ENCODE measurements at places on chromosomes 3 and 15. TPM values are rescaled to one million over a fixed set of nuclear protein-coding genes. Genes with fewer than 3 reads are reported as not detected.

PP2D1 gene
- not detected for total RNA-seq

FETUB gene
- total RNA-seq = 49.9 TPM

SERINC4 gene
- 0.18 TPM for total RNA-seq

NECTIN3 gene
- total RNA-seq = 25.2 TPM

PCLAF gene
- 3.1 TPM for total RNA-seq

FANCD2OS gene
- not detected for total RNA-seq

METTL6 gene
- total RNA-seq = 4.7 TPM

IL16 gene
- total RNA-seq = 2.1 TPM

SNTN gene
- not detected for total RNA-seq

DUOXA1 gene
- not detected for total RNA-seq

CHL1 gene
- 0.45 TPM for total RNA-seq

EPHB1 gene
- total RNA-seq = 8.1 TPM

SLC2A2 gene
- 351 TPM for total RNA-seq

FOXL2 gene
- total RNA-seq = 0.10 TPM

ADCY5 gene
- total RNA-seq = 3.8 TPM

CRYGS gene
- 2.6 TPM for total RNA-seq

RAD51 gene
- total RNA-seq = 0.38 TPM

ITIH1 gene
- 1,331 TPM for total RNA-seq

VILL gene
- 0.48 TPM for total RNA-seq

CLDN18 gene
- total RNA-seq = 0.23 TPM

POLR2M gene
- 21.3 TPM for total RNA-seq

MANF gene
- 80.9 TPM for total RNA-seq

MASP1 gene
- 93.7 TPM for total RNA-seq

GOLGA8T gene
- 0.30 TPM for total RNA-seq

FRMD5 gene
- total RNA-seq = not detected

ZNF710 gene
- 6.7 TPM for total RNA-seq

FEZF2 gene
- total RNA-seq = not detected

CYP1A1 gene
- total RNA-seq = 1.6 TPM

RTP3 gene
- 28.6 TPM for total RNA-seq

ROPN1B gene
- 0.60 TPM for total RNA-seq

GOLGA6B gene
- total RNA-seq = 1.4 TPM

ZWILCH gene
- 3.3 TPM for total RNA-seq

MESP2 gene
- 0.15 TPM for total RNA-seq

ACAN gene
- total RNA-seq = not detected

GOLGA8S gene
- 0.35 TPM for total RNA-seq

ABHD6 gene
- total RNA-seq = 56.2 TPM

C3orf85 gene
- total RNA-seq = 11.4 TPM

GPR149 gene
- total RNA-seq = not detected

PRICKLE2 gene
- 3.6 TPM for total RNA-seq

CFAP100 gene
- total RNA-seq = not detected

LMAN1L gene
- not detected for total RNA-seq

CHST14 gene
- 5.3 TPM for total RNA-seq

CASR gene
- total RNA-seq = 0.30 TPM

CPN2 gene
- 159 TPM for total RNA-seq

SLCO2A1 gene
- total RNA-seq = 7.4 TPM

KBTBD13 gene
- total RNA-seq = not detected

NPAP1 gene
- 0.05 TPM for total RNA-seq

PLA2G4E gene
- not detected for total RNA-seq

FOXB1 gene
- total RNA-seq = not detected

ACOX2 gene
- total RNA-seq = 285 TPM

ZPLD1 gene
- total RNA-seq = not detected
